ENCODE measurements at places on chromosomes 2 and 18.

- DNase-seq: no peak
These were observed 34.9 kb upstream of the TFCP2L1 start for GRCh38 chr2:121319941-121320340.

GRCh38 chr2:182391443-182391842 is 35.4 kb downstream of the PDE1A start:
- no peak for DNase-seq

GRCh38 chr2:98379311-98380202 is 33.3 kb downstream of the CNGA3 start:
- peak; percentile 25 for DNase-seq

- DNase-seq: no peak
These were observed 178.1 kb upstream of the PIEZO2 start for GRCh38 chr18:11327391-11328009.

GRCh38 chr2:158273791-158274190 is 172.1 kb downstream of the UPP2 start:
- no peak for DNase-seq

- DNase-seq: no peak
These were observed 86.2 kb upstream of the ZNF516 start for GRCh38 chr18:76581261-76581660.

DNA sequence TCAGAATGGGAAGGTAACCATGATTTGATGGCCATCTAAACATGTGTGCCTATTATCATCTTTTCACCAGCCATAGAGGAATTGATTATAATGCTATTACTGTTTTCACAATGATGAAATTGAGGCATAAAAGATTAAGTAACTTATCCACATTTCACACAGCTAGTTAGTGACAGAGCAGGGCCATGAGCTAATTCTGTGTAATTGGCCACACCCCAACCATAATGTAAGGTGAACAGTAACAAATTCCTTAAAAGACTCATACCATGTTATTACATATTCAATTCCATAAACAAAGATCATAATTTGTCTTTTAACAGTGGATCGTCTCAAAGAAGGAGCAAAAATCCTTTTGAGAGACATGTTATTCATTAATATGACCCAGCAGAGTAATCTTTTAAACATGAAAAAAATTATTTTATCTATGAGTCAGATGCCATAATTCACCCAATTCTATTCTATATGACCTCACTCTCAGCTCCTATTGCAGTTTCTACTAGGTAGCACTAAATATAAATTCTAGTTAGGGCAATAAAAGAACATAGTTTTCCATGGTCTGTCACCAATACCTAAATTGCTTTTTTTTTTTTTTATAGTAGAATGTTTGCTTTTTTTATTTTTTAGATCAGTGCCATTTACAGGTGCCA is 475.8 kb upstream of the SLC39A10 start:
- DNase-seq: no peak

GRCh38 chr2:86211796-86212188 is 12.5 kb downstream of the MRPL35 start:
- no peak for DNase-seq

- DNase-seq: no peak
These were observed 33.1 kb upstream of the SMAD7 start for GRCh38 chr18:48983793-48984437.

DNA sequence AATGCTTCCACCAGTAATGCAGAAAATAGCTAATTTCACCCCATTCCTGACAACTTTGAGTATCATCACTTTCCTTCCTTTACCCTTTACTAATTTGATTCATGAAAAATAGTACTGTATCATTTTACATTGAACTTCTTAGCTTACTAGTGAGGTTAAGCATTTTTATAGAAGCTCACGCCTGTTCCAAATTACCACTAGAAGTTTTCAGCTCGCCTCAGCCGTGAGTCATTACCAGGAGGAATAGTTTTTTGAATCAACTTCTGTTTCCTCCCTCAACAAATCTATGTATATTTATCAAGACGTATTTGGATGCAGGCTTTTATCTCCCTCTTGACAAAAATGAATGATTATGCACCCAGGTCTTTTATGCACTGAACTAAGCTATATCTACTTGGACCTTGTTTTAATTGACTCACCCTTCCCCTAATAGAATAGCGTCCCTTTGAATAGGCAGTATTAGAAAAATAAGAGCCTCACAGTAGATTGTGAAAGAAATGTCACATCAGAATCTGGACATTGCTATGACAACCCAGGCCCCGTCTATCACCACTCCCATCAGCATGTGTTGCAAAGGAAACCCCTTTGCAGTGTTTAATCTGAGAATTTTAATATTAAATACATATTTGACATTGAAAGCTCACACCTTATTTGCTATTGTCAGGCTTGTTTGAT is 207.4 kb upstream of the NRP2 start:
- peak; percentile 50 for DNase-seq

- no peak for DNase-seq
These were observed 455.8 kb downstream of the SETBP1 start for GRCh38 chr18:45136381-45137086.

DNA sequence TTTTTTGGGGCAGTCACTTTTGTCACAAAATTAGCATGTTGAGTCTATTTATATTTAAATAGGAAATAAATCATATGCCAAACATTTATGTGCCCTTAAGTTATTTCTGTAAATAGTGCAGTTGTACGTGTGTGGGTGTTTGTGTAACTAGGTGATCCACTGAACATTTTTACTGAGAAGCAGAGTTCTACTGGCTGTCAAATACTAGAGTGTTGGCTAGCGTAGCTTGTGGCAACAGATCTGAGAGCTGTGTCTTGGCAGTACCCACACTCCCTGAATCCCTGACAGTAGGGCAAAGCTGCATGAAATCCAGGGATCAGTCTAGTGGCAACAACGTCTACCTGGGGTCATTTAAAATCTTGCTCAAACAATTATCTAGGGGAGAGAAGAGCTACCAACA is 273.1 kb upstream of the SLC8A1 start:
- no peak for DNase-seq

GRCh38 chr2:238945433-238946150 is 97.7 kb downstream of the TWIST2 start:
- peak; percentile 55 for DNase-seq

GRCh38 chr2:18651842-18652774 is 62.7 kb upstream of the NT5C1B start:
- DNase-seq: peak; percentile 71

- DNase-seq: no peak
These were observed 266.4 kb upstream of the ETAA1 start for GRCh38 chr2:67130531-67131256.

DNA sequence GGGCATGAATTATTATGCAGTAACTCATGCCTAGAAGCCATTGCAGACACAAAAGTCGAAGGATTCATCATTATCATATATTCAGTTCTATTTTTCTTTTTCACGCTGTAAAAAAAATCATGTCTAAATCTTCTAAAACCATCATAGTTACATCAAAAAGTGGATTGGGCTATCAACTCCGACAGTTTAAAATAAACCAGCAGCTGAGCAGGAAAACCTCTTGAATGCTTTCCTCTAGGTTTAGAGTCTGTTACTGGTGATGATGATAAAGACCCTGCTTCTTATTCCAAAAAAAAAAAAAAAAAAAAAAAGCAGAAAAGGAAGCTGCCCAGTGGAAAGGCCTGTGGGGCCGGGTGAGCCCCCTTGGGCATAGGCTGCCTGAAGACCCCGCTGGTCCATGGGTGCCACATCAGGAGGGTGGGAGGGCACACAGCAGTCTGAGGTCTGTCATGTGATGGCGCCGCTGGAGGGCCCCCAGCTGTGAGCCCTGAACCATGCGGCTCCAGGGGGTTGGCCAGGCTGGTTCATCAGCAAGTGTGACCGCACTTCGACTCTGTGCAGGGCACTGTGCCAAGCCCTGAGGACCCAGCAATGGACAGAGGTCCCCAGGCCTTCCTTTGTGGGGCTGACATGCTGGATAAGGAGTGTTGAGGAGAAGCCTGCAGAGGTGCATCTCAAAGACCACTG is 199.6 kb downstream of the EIPR1 start:
- no peak for DNase-seq

- DNase-seq: no peak
These were observed 26.8 kb downstream of the TUBB6 start for GRCh38 chr18:12334863-12335262.

DNA sequence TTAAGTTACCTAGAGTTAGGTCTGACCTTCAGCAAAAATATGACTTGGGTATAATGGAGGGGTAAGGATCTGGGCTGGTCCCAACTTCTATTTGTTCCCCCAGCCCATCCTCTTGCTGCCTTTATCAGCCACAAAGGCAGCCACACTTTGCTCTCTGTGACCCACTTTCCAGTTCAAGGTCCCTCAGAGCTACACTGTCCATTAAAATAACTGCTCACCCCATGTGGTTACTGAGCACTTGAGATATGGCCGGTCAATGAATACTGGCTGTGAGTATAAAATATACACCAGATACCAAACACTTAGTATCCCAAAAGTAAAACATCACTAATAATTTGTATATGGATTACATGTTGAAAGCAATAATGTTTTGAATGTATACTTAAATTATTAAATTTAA is 67.2 kb downstream of the EPHA4 start:
- DNase-seq: no peak
